ENCODE measurements at places on chromosomes 7 and 10.

- no peak for DNase-seq
Observed at GRCh38 chr10:51156926-51157325, 82.6 kb downstream of the PRKG1 start.

DNA sequence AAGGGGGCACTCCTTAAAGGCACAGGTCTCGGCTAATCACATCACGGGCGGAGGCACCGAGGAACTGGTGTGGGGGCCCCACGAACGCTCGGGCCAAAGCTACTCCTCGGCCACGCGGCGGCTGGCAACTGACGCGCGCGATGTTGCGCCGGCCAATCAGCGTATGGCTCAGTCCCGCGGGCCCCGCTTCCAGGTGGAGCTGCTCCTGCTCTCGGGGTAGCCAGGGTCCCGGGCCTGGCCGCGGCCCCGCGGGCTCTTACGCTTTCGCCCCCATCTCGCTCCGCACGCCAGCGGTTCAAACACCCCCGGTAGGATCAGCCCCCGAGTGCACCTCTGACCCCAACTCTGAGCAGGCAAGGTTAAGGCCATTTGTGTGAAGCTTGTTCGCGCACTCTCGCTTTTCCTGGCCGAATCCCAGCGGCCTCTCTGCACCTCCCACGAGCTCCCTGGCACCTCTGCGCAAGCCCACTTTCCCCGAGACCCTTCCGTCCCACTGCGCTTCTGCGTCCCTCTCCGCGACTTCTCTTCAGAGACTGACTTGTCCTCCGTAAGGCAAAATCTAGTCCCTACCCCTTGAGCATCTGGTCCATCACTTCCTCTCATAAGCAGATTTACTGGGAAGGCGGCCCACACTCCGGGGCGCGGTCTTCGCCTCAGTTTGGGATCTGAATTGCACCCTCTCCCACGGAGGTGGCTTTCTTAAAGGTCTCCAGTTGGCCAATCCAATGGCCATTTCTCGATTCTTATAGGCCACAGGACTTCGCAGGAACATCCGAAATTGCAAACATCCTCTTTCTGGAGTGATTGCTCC lies 200.9 kb upstream of the TBX20 start:
- no peak for DNase-seq

GRCh38 chr7:54796150-54796549 lies 37.1 kb upstream of the SEC61G start:
- no peak for DNase-seq

GRCh38 chr7:69673074-69673473 lies 74.8 kb downstream of the AUTS2 start:
- DNase-seq: no peak

Measured in stimulated activated CD8-positive, alpha-beta memory T cell treated with anti-CD3 and anti-CD28 coated beads, Interleukin-4, amount 100 ng/mL, for 4 hours (primary cell).